Smooth muscle cell of the brain vasculature (primary cell): ENCODE measurements at places on chromosomes 11 and 22.

DNA sequence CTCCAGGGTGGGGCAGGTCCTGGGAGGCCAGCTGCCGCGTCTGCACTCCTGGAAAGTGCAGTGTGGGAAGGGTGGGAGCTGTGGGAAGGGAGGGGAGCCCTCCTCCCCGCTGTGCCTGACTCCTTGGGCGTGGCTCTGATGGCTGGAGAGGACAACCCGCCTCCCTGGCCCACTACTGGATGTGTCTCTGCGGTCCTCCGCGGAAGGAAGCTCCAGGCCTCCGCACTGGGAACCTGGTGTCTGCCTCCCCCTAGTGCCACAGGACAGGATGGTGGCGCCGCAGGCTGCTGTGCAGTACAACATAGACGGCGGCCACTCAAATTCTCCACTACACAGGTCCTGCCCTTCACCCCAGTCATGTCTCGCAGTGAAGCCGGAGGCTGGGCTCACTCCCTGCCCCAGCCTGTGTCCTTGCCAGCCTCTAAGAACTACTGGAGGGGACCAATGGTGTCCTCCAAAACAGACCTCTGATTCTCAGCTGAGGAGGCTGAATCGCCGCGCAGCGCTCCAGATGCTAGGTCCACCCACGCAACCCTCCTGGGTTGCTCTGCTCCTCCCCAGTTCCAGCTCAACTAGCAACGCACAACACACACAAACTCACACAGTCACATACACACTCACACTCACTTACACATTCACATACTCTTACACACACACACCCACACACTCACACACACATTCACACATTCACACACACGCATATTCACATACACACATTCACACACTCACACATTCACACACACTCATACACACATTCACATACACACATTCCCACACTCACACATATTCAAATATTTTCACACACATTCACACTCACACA, 12.4 kb upstream of the DSCAML1 start:
- DNase-seq = no peak

GRCh38 chr11:16775614-16776283, 37.3 kb downstream of the C11orf58 start:
- no peak for DNase-seq

- DNase-seq = no peak
These were observed 2.2 kb upstream of the MTA2 start for GRCh38 chr11:62603776-62604299.

- no peak for DNase-seq
These were observed 97.6 kb upstream of the HSD17B12 start for GRCh38 chr11:43582863-43583462.

DNA sequence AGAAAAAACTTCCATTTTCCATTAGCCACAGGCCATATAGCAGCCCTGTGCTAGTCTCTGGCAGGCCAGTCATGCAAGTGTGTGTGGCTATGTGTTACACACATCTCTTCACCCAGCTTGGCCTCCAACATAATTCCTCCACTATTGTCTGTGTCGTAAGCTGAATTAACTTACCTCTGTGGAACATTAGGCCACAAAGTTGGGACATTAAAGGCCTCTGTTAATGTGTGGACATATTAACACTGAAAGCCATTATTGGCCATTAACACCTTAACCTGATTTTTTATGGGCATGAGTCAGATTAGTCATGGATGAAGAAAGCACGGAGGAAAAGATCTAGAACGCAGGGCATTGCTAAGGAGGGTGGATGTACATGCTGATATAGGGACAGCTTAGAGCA, 100.1 kb downstream of the DBX1 start:
- no peak for DNase-seq

GRCh38 chr11:128311742-128312719, 275.3 kb downstream of the ETS1 start:
- no peak for DNase-seq

DNA sequence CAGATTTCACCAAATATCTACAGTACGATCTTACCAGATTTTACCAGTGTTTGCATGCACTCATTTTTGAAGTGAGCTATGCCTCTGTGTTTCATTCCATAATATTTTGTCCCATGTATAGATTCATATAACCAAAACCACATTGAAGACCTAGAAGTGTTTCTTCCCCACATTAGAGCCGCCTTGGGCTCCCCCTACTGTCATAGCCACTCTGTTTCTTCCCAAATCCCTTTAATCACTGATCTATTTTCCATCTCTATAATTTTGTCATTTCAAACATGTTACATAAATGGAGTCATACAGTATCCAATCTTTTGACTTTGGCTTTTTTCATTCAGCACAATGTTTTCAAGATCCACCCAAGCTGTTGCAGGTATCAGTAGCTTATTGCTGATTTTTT, 12.7 kb downstream of the MRGPRX3 start:
- DNase-seq = no peak

GRCh38 chr11:107438148-107438547, 19.5 kb downstream of the CWF19L2 start:
- DNase-seq = no peak

DNA sequence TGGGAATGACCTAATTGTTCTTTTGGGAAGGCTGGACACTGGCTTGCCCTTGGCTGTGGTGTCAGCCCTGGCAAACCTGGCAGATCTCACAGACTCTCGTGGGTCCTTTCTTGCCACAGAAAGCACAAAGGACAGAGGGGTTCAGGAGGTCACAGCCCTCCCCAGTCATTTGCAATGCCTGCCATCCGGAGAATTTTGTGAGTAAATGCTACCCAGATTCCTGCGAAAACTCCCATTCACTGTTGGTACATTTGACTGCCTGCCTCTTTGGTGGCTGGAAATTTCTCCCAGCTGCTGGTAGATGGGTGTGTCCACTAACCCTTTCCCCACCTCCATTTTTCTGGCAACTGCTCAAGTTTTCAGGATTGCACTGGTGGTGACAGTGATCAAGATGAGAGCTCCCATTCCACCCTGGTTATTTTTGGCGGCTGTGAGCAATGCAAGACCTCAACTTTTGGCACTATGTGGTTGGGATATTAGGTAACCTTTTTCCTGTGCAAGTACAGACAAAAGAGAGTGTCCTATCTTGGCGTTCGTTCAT, 155.7 kb downstream of the NAV2 start:
- DNase-seq = no peak

DNA sequence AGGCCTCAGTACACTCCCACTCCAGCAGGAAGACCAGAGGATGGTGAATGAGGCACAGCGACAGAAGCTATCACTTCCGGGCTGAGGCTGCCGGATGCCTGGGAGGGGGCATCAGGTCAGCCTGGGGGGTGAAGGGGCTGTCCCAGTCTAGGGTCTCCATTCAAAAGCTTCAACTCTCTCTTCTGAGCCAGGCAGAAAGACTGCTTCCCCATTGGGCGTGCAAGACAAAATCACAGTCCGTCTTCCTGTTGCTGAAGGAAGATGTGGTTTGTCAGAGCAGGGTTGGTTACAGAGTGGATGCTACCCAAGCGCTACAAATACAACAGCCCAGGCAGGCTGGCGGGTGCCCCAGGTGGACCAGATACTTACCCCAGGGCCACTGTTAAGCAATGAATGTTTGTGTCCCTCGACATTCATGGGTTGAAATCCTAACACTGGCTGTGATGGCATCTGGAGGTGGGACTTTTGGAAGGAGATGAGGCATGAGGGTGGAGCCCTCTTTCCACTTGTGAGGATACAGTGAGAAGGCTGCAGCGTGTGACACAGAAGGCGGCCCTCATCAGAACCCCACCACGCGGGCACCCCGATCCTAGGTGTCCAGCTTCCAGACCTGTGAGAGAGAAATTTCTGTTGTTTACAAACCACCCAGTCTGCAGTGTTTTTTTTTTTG, 12.0 kb downstream of the UPK3A start:
- no peak for DNase-seq

DNA sequence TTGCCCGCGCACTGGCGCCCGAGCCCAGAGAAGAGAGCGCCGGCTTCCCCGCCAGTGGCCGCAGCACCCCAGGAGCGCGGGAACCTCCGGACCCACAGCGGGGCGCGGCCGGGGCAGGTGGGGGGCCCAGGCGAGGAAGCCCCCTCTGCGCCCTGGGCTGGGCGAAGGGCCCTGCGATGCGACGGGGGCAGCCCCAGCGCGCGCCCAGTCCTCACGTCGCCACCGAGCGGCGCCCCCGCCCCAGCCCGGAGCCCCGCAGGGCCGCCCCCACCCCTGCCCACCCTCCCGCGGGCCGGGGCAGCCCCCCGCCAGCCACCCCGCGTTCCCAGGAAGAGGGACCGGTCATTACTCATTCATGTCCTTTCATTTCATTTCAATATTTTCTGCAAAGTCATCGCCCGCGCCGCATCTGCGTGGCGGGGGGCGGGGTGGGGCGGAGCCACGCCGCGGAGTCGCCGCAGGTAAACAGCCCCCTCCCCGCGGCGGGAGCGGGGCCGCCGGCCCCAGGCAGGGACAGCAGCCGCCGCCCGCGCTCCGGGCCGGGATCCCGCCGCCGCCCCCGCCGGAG, 673 bp upstream of the PANX2 start:
- no peak for DNase-seq

- no peak for DNase-seq
These were observed 2.8 kb upstream of the MMP1 start for GRCh38 chr11:102800767-102801166.

DNA sequence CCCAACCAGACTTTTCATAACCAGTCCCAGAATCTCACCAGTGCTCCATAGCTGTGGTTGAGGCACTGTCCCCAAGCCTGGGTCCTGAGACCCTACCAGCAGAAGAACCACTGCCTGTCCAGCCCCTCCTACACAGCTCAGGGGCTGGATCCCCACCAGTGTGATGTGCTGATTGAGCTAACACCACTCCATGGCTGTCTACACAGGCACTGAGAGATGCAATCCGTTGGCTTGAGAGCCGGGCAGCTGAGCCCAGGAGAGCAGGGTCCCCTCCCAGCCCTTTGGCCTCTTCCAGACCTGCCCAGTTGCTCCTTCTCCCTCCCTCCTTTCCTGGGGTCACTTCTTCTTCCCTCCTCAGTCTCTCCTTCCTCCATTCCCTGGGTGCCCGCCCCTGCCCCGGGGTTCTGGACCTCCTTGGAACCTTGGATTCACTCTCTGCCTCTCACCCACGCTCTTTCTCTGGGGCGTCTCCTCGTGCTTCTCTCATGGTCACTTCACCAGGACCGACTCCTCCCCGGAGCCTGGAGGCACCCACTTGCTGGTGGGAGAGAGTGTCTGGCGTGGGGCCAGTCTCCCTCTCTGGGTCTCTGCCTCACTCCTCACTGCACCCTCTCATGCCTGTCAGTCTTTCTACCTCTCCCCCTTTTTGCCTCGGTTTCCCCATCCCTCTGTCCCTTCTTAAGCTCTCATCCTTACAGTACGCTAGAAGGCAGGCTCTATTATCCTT, 706 bp upstream of the SCYL1 start:
- DNase-seq = no peak

DNA sequence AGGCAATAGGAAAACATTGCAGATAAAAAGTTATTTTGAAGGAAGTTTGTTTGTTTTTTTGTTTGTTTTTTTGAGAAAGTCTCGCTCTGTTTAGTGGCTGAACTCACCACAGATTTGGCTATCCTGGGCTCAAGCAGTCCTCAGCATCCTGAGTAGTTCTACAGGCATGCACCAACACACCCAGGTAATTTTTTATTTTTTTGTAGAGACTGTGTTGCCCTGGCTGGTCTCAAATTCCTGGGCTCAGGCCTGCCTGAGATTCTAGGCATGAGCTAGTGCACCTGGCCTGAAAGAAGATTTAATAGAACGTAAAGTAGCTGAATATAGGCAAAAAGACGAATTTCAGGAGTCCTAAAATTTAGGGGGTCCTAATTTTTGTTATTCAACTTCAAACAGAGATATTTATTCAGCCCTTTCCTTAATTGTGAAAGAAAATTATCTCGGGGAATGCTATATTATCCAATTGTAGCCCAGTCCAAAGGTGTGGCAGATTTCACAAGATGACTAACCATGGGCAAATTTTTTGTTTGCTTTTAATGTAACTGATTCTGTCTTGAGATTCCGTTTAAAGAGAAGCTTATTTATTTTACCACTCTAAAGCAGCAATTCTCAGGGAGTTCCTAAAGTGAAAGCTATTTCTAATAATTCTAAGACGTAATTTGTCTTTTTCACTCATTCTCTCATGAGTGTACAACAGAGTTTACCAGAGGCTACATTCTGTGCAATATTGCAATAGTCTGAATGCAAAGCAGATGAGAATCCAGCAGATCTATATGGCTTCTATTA, 940 bp downstream of the IL18 start:
- peak; percentile 6 for DNase-seq

GRCh38 chr11:6526411-6527135, 29.5 kb downstream of the DNHD1 start:
- no peak for DNase-seq

- no peak for DNase-seq
These were observed 7.0 kb downstream of the SEPTIN3 start for GRCh38 chr22:41976070-41976901.

DNA sequence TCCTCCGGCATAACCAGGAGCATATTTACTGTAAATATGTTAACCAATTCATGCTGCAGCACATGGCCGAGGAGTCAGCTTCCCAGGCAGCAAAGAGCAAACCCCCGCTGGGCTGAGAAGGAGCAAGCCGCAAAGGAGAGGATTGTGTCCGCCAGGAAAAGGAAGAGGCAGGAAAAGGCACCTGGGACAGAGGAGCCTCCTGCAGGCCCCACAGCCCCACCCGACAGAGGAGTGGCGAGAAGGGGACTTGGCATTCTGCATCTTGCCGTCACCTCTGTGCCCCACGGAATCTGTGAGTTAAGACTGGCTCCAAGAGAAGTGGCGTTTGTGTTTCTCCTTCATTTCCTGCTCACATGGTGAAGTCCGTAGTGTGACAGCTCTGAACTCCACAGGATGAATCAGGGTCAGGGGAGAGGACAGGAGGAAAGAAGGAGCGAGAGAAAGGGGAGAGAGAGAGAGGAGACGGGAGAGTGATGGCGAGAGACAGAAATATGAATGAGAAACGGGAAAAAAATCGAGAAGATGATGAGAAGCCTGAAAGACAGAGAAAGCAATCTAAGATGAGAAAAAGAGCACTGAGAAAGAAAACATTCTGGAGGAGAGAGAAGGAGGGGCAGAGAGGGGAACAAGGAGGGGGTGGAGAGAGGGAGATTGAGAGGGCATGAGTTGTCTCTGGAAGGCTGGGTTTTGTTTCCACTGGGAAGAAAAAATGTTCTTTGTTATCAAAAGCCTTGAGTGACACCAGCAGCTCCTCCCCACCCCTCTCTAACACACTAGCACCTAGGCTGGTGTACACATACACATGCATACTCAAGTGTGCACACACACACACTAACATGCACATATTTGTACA, 489.6 kb downstream of the MN1 start:
- no peak for DNase-seq

DNA sequence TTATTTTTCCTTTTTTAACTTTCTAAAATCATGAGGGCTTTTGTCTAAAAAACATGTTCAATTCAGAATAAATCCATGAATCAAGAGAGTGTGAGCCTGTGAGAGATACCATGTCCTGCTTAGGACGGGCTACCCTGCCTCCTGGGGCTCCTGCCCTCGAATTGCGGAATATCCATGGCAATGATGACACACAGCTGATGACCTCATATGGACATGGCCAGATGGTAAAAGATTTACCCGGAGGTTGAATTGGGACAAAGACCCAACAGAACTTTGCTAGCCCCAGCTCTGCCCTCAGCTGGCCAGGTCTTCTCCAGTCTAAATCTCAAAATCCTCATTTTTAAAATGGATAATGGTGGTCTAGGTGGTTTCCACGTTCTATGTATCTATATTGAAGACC, 538.1 kb upstream of the API5 start:
- no peak for DNase-seq
